Hematopoietic multipotent progenitor cell treated with erythropoietin and hydrocortisone succinate and interleukin-3 and kit ligand, for 17 days (in vitro differentiated cells): ENCODE measurements at places on chromosomes 6 and 20.

DNA sequence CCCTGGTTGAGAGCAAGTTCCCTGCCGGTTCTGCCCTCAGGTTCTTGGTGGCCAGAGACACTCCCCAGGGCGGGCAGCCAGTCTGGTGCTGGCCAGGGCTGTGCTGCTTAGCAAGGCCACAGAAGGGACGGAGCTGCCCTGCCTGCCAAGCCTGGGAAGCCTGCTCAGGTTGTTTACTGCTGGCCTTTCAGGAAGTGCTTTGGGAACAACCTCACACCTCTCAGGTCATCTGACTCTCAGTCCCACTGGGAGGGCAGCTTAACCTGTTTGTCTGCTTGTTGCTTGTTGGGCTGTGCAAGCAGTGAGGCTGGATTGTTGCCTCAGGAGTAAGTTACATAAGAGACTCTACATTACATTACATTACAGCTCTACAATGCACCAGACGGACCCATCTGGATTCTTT lies 75.8 kb upstream of the AFDN start:
- no peak for DNase-seq

DNA sequence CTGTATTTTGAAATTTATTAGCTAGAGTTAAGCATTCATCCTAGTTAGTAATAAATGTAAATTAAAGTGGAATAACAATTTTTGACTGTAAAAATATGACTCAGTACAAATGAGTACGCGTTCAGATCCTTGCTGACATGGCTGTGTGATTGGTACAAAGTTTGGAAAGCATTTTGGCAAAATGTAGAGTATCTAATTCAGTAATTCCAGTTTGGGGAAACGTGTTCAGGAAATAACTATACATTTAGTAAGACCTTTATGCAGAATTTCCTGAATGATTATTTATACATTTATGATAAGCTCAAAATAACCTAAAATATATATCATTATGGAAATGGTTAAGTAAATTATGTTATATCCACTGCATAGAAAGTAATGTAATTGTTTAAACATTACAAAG lies 8.0 kb downstream of the VTA1 start:
- DNase-seq: no peak

- peak; percentile 75 for DNase-seq
Observed at GRCh38 chr20:62136283-62137091, 6.7 kb downstream of the PSMA7 start.

DNA sequence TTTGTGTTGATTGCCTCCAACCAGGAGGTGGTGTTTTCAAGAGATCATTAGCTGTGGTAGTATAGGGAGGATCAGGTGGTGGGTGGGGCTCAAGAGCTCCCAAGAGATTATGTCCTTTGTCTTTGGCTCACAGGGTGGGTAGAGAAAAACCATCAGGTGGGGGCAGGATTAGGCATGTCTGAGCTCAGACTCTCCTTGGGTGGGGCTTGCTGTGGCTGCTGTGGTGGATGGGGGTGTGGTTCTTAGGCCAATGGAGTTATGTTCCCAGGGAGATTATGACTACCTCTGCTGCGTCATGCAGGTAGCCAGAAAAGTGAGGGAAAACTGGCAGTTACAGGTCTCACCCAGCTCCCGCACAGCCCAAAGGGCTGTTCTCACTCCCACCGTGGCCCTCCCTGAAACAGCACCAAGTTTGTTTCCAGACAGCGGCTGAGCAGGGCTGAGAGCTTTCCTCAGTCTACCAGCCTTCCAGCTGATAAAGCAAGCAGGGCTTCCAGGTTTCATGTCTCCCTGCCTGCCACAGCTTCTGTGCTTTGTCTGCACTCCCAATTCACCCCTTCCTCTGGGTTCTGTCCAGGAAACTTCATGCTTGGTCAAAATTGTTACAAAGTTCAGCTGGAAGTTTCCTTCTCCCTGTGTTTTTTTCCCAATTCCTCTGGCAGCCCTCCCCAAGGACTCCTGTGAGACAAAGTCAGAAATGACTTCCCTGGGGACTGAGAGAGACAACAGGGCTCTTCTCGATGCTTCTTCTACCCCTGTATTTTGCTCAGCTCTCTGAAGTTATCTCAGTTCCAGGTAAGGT lies 481.1 kb upstream of the MAN1A1 start:
- DNase-seq: no peak

DNA sequence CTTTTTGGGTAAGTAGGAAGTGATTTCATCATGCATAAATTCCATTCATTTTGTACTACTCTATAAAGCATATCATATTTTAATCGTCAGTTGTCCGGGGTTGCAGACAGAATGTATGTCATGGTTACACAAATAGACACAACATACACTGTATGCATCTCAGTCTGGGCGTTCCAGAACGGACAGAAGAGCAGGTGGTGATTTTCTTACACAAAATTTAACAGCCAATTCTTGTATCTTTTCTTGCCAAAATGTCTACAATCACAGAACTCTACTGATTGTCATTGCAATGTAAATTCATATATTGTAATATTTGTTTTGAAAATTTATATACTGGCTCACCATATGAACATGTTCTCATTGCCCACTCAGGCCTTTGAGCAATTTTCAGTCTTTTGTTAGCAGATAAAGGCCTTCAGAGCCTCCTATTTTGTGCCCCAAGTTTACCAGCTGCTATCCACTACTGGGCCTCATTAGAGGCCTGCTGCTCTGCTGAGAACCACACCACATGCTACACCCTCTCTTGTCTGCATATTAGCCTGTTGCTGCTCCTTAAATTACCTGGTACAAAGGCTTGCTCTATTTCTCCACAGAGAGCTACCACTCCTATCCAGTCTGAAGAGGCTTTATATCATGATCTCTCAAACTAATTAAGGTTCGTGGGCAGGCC lies 61.5 kb downstream of the PRDM13 start:
- DNase-seq: no peak

- peak; percentile 59 for DNase-seq
Observed at GRCh38 chr6:138109042-138109997, 2.1 kb upstream of the PERP start.

GRCh38 chr6:95687839-95688238 lies 110.5 kb downstream of the MANEA start:
- DNase-seq: no peak

DNA sequence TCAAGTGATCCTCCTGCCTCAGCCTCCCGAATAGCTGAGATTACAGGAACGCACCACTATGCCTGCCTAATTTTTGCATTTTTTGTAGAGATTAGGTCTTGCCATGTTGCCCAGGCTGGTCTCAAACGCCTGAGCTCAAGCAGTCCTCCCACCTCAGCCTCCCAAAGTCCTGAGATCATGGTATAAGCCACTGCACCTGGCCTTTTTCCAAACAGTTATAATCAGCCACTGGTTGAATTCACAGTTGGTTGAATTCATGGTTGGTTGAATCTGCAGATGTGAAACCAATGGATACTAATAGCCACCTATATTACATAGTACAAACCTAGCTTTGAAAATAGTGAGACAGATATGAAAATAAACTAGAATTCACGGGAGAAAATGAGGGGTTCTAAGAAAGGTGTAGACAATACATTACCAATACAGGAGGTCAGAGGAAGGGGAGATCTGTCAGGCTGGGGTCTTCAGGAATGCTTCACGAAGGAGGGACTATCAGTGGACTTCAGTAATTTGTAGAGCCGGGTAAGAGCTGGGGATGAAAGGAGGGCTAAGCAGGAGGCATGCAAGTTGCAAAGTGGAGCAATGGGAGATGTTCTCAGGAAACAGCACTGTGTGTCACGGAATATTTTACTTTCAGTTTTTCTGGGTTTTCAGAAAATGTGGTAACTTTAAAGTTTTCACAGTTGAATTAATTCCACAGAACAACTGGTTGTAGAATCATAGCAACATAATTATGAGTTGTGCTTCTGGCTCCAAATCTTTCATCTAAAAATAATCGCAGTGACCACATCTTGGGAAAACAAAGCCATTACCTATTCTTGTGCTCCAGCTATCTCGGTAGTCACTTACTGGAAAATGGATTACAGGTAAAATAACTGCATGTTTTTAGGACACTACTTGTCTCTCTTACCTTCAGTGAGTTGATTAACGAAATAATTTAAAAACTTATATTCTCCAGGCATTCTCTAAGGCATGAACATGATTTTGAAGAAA lies 12.9 kb upstream of the CEP85L start:
- DNase-seq: no peak

DNA sequence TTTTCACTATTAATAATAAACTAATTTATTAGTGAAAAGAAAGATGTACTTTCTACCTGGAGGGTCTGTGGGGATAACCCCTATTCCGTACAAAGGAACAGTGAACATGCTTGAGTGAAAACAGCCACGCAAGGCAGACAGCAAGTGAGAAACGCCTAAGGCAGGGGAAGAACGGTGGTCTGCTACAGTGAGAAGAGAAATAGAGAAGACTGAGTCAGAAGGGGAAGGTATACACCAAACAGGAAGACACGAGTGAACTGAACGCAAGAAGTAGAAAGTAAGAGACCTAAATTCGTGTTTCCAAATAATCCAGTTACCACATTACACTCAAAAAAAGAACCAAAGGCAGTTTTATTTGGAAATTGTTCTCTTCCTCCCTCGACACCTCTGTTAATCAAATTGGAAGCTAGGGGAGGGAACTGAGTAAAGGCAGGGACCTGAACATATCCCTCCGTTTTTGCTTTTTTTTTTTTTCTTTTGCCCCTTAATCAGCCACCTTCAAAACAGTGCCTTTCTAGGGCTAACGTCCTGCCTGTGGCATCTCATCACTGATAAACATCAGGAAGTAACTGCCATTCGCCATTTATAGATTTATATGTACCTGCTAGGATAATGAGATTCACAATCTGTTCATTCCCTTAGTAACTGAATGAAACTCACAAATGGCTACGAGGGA lies 48.9 kb downstream of the ATXN1 start:
- DNase-seq: no peak

- no peak for DNase-seq
Observed at GRCh38 chr6:115131709-115132490, 789.1 kb upstream of the HS3ST5 start.
